Putamen (tissue), 1 donor: ENCODE measurements at places on chromosomes 1 and 21.

DNA sequence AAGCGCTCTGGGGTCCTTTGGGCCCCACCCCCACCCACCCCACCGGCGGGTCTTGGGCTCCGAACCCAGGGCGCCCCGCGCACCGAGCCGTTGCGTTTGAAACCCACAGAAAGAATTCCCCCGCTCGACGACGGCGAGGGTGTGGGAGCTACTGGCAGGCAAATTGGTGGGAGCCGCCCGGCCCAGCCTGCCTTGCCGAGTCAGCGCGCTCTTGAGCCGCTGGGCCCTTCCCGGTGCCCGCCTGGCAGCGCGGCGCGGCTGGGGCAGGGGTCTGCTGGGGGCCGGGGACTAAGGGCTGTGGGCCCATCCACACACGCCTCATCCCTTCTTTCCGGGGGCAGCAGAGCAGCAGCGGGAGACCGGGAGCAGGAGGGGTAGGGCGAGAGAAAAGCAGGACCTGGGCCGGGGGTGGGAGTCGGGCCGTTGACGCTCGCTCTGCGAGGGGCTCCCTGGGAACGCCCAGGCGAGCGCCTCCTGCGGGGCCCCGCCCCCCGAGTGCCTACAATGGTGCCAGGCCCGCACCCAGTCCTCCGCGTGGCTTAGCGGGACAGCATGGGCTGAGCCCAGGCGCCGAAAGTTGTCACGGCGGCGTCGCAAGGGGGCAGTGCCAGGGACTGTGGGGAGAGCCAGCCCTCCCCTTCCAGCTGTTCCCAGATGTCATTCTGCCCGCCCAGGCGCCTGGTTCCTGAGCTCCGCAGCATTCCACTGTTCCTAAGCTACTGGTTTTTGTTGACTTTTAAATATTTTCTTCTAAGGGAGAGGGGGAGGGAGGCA, at the start of gene C1orf94:
TSS of gene C1orf94 (plus strand) at position 78 of the 774 bp plus-strand sequence. CDS start 883 bp downstream, outside the sequence.
- DNase-seq: peak; percentile 29

DNA sequence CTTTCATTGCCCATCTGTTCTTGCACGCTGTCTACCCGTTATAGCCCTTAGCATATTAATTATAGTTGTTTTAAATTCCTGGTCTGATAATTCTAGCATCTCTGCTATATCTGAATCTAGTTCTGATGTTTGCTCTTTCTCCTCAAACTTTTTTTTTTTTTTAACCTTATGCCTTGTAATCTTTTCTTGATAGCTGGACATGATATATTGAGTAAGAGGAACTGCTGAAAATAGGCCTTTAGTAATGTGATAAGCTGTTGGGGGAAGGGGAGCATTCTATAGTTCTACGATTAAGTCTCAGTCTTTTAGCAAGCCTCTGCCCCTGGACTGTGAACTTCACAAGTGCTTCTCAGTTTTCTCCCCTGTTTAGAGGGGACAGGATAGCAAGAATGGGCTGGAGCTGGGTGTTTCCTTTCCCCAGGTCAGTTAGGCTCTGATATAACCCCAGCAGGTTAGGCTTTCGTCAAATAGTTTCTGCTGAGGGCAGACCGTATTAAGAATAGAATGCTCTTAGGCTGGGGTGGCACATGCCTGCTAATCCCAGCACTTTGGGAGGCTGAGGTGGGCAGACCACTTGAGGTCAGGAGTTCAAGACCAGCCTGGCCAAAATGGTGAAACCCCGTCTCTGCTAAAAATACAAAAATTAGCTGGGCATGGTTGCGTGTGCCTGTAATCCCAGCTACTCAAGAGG, 62.2 kb downstream of the ZFYVE9 start:
- DNase-seq: no peak

DNA sequence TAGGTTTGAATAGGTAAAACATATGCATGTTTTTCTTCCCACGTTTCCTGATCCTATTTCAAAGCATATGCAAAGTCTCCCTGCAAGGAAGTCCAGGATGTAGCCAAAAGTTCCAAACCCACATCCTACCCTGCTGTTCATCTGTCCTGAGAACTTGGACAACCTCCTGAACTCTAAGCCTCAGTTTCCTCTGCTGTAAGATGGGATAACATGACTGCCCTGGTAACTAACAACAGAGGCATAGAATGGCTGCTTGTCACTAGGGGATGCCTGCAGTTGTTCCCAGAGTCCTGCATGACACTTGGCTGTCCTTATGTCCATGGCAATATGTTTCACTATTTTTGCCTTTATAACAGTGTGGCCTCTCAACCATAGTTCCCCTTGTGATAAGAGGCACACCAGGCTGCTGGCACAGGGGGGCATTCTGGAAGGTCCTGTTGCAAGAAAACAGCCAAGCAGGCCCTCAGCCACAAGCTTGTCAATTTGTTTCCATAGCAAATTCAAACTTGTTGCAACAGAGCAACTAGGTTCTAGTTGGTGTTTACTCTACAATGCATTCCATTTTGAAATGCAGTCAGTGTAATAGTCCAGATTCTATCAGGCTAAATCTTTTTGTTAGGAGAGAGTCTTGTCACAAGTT, 1.5 kb upstream of the HDGF start:
- no peak for DNase-seq

GRCh38 chr1:248804771-248805681, 20.7 kb downstream of the SH3BP5L start:
- DNase-seq: no peak

DNA sequence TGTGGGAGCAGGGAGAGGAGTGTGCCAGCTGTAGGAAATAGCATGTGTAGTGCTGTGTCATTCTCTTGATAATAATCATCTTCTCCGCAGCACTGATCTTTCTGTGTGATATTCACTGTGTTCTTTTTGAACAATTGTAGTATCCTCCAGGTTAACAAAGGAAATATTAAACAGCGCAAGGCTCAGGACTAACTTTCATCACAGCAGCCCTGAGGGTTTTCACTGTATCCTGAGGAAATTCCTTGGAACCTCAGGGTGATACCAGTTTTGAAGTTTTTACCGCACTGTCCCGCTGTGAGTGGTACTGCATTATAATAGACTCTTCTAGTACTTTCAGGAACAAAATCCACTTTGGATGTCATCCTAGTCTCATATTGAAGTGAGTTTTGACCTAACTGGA, 228.4 kb upstream of the COA6 start:
- no peak for DNase-seq

DNA sequence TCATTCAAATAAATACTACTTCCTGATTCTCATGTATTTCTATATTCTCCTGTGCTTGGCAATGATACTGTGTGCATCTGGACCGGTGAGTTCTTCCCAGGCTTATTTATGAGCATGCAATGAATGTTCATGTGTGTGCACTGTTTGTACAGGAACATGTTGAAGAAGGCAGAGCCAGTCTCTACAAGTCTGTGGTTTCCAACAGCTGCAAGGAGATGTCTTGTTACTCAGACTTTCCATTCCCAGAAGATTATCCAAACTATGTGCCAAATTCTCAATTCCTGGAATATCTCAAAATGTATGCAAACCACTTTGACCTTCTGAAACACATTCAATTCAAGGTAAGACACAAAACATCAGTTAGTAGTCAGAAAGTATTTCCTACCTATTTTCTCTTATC, 19.1 kb downstream of the FMO1 start:
- no peak for DNase-seq

- DNase-seq: peak; percentile 17
Observed at GRCh38 chr1:49323925-49324540, 547.3 kb upstream of the BEND5 start.
